Glutamatergic neuron (in vitro differentiated cells): ENCODE measurements at places on chromosomes 3 and 15.

GRCh38 chr15:60787837-60788691 lies 309.1 kb upstream of the ICE2 start:
- no peak for DNase-seq

- no peak for DNase-seq
Observed at GRCh38 chr3:140521751-140522445, 156.0 kb upstream of the TRIM42 start.

DNA sequence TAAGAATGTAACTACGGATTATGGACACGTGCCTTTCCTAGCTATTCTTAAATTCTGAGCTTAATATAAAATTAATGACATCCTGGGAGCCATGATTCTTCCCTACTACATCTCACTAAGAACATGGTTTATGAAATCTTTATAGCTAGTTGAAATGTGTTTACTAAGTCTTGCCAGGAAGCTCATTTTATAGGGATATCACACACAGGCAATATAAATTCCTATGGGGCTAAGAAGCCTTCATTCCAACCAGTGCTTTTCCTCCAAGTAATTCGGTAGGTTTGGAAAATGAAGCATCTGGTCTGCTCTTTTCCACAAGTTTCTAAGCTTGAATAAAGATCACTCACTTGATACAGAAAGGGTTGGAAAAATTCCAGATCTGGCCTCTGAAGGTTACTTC lies 802.6 kb downstream of the FHIT start:
- DNase-seq = no peak

GRCh38 chr3:65894679-65895453 lies 143.9 kb downstream of the MAGI1 start:
- no peak for DNase-seq

GRCh38 chr15:67164401-67164791 lies 90.1 kb downstream of the AAGAB start:
- no peak for DNase-seq

DNA sequence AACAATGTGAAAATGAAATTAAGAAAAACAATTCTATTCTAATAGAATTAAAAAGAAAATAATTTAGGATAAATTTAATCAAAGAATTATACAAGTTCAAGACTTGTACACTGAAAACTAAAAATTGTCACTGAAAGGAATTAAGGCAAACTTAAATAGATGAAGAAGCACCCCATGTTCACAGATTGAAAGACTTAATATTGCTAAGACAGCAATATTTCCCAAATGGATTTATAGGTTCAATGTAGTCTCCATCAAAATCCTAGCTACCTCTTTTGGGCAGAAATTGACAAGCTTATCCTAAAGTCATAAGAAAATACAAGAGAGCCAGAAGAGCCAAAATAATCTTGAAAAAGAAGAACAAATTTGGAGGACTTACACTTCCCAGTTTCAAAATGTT lies 53.5 kb upstream of the UBE3A start:
- no peak for DNase-seq

GRCh38 chr3:52775877-52776276 lies 1.5 kb upstream of the ITIH1 start:
- no peak for DNase-seq

GRCh38 chr15:22810033-22810852 lies 23.8 kb downstream of the NIPA1 start:
- DNase-seq = no peak

DNA sequence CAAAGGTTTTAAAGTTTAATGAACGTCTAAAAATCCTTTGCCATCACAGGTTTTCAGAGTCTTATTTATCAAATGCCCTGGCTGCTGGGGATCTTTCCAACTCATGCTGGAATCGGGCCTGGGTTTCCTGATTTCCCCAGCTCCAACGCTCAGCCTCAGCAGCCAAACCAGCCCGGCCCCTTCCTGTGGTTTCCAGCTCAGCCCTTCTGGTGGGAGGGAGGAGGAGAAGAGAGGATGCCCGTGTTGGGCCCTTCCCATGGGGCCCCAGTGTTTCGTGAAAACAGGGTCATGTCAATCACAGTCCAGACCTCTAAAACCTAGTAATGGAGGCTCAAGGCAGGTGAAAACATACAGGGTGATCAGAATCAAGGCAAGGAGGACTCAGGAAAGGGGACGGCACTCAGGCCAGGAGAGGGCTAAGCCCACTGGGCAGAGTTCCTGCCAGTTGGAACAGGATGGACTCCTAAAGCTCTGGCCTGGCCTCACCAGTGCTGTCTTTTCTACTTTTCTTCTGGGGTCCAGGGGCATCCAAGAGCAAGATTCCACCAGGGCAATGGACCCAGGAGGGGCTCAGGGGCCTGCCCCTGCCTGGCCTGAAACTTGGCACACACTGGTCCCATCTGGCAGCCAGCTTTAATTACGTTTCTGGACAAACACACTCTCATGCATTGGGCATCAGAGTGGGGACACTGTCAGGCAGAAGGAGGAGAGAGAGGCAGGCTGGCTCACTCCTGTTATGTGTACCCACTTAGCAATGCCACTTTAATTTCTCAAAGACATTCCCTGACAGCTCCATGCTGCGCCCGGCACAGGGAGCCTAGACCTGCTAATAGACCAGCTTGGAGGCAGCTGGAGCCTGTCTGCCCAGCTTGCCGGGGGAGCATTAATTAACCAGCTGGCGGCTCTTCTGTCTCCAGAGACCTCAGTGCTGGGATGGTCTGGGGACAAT lies 194.6 kb downstream of the FAM43A start:
- DNase-seq = peak; percentile 77
